Activated T-cell treated with anti-CD3 and anti-CD28 coated beads for 1 hour (primary cell): ENCODE measurements at places on chromosomes 2 and 18.

- no peak for DNase-seq
These were observed 245.5 kb upstream of the HS6ST1 start for GRCh38 chr2:128564131-128564530.

- no peak for DNase-seq
These were observed 32.6 kb upstream of the RAPH1 start for GRCh38 chr2:203567691-203568090.

DNA sequence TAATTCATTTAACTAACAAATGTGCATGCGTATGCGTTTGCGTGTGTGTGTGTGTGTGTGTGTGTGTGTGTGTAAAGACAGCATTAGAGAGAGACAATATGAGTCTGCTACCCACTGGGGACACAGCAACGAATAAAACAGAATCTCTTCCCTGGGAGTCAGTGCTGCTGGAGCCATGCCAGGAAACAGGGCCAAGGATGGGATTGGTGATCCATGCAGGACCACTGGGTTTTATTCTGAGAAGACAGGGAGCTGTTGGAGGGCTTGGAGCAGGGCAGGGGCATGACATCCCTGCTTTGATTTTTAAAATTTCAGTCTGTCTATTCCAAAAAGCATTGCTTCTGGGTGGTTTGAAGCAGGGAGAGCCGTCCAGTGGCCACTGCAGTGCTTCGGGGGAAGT is 62.9 kb downstream of the PDCL3 start:
- no peak for DNase-seq

DNA sequence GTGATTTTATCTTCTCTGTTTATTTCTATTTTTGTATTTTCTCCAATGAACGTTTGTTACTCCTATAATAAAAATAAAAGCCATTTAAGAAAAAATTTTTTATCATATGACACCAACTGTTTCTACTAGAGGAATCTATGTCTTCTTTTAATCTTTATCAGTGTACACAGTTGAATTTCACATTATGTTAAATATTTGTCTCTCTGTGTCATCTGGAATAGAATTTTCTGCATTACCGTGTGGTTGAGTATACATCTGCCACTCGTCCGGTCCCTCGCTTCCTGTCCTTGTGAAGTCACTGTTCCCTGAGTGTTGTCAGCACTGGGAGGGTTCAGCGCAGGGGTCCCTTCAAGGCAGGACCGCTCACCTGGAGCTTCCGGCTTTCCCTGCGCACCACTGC is 99.2 kb downstream of the LDLRAD4 start:
- DNase-seq: no peak

- no peak for DNase-seq
These were observed 932.5 kb upstream of the PIK3C3 start for GRCh38 chr18:41022484-41022883.

DNA sequence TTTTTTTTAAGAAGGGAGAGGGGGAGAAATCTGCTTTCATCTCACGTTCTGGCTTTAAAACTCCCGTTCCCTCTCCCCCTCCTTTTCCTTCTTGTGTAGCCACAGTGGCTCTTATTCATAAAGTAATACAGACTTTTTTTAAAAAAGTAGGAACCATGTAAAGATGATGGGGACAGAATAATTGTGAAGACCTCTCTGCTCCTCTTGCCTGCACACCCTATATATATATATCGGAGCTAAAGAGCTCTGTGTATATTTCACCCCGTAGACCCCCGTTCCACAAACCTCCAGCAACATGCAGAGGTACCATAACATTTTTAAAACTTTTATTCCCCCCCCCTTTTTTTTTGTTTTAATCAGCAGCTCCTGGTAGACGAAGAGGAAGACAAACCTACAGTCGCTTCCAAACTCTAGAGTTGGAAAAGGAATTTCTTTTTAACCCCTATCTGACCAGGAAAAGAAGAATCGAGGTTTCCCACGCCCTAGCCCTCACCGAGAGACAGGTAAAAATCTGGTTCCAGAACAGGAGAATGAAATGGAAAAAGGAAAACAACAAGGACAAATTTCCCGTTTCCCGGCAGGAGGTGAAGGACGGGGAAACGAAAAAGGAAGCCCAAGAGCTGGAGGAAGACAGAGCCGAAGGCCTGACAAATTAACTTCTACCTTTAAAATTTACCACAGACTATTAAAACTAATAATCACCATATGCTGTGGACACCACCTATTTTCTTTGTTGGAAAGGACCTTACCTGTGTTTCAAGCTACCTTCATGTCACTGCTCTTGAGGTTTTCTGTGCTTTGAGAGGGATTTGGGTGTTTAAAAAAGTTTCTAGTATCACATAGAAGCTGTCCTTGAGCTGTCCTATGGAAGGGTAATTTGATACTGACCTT is 1.7 kb downstream of the HOXD8 start:
- no peak for DNase-seq

GRCh38 chr2:144516981-144517865 is 2.7 kb downstream of the ZEB2 start:
- no peak for DNase-seq

GRCh38 chr18:9708057-9708433 is at the start of gene RAB31:
Gene RAB31, plus strand, starts transcription at chr18:9708301. Its CDS starts 105 bp downstream, at chr18:9708406.
- no peak for DNase-seq

GRCh38 chr18:11946756-11947155 is 34.6 kb upstream of the IMPA2 start:
- DNase-seq: no peak

GRCh38 chr2:215870088-215870490 is 143.3 kb downstream of the MREG start:
- no peak for DNase-seq

DNA sequence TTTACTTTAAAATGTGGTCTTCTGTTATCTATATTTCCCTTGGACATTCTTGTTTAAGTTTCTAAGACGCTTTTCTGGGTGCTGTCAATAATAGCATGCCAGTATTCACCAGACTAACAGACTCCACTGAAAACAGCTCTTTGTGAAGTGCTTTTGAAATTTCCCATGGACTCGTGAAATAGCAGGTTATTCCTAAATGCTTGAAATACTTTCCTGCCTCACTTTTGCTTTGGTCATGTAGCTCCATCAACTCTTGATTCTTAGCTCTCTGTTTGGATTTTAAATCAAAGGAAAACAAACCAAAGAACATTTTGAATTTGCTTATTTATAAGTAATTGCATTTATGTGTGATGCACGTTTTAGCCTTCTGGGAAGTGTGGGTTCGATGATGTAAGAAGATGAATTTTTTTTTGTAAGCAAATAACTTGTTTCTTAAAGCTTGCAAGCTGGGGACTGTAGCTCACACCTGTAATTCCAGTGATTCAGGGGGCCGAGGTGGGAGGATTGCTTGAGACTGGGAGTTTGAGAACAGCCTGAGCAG is 147.8 kb downstream of the WDSUB1 start:
- no peak for DNase-seq

DNA sequence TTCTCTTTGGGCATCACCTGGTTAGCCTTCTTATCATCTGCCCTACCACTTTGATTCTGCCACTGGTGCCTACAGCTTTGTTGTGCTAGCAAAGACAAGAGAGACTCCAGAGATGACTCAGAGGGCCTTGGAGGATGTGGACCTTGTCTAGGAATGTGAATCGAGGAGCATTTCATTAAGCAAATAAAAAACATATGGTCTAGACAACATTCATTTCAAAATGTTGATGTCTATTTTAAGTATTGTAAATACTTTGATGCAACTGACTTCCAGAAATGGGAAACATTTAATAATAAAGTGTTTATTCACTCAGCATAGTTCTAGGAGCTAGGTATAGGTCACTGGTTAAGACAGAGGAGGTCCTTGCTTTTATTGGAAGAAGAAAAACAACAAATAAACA is 195.5 kb downstream of the CDCA7 start:
- no peak for DNase-seq

GRCh38 chr2:229221641-229222040 is 49.4 kb downstream of the PID1 start:
- DNase-seq: no peak

GRCh38 chr18:75052475-75052874 is 156.5 kb downstream of the PTGR3 start:
- DNase-seq: no peak

GRCh38 chr18:23723121-23723520 is 33.9 kb downstream of the LAMA3 start:
- DNase-seq: no peak

DNA sequence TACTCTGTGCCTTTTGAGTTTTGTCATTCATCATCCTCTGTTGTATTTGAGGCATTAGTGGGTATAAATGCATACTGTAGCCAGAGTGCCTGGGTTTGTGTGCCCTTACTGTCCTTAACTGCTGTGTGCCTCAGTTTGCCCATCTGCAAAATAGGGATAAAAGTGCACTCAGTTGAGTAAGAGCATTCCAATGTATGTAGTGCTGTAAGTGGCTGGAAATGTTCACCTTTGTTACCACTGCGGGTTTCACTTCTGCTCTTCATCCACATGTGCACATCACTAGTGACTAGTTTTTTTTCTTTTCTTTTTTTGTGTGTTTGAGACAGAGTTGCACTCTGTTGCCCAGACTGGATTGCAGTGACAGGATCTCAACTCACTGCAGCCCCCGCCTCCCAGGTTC is 39.9 kb downstream of the PLEKHB2 start:
- no peak for DNase-seq

DNA sequence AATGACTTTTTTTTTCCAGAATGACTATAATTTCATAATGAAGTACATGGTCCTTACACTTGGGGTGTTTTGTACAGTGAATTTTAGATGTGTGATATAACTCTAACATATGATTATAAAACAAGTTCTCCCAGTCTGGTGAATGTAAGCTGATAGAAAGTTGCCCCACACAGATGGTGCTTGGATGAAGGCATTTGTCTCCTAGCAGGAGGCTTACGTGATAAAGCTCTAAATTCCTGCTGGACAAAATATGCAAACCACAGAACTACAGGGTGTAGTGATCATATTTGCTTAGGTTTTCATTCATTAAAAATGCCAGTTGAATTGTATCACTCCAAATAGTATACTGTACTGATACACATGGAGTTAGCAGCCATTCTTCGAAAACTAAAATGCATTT is 85.5 kb downstream of the DSC3 start:
- DNase-seq: no peak

GRCh38 chr2:64594226-64594989 is 59.3 kb downstream of the SERTAD2 start:
- no peak for DNase-seq

GRCh38 chr2:43508209-43508608 is 87.6 kb downstream of the THADA start:
- DNase-seq: no peak

- no peak for DNase-seq
These were observed 12.7 kb downstream of the TRIP12 start for GRCh38 chr2:229909090-229909489.

- DNase-seq: no peak
These were observed 683 bp downstream of the MBOAT2 start for GRCh38 chr2:9002637-9003365.

DNA sequence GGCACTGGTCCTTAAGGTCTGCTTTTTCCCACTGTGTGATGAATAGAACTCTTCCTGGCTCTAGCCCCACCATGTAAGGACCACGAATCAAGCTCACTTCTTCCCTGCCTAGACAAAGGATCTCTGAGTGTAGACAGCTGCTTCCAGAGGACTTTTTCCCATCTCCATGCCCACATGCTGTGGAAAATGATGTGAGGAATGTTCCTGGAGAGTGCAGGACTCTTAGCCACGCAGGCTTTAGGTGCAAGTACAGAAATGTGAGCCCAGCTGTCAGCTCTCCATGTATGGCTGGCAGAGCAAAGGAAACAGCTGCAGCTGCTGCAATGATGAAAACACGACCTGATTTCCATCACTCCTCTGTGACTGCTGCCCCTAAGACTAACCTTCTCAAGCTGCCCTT is 35.5 kb downstream of the NXPH2 start:
- DNase-seq: no peak

- DNase-seq: no peak
These were observed 22.2 kb downstream of the FAM110C start for GRCh38 chr2:24107-24506.

DNA sequence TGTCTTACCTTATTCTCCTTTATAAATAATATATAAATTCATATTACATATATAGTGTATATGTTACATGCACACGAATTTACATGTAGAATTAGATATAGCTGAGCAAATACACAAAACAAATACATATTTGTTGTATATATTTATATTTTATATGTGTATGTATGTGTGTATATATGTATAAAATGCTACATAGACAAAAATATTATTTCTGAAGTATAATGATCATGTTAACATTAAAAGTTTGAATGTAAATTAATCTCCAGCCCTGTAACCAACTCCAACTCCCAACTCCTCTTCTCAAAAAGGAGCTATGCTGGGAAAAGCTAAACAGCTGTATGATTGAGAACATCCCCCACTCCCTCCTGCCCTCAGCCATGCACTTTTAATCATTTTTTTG is 42.7 kb upstream of the RND3 start:
- DNase-seq: no peak

DNA sequence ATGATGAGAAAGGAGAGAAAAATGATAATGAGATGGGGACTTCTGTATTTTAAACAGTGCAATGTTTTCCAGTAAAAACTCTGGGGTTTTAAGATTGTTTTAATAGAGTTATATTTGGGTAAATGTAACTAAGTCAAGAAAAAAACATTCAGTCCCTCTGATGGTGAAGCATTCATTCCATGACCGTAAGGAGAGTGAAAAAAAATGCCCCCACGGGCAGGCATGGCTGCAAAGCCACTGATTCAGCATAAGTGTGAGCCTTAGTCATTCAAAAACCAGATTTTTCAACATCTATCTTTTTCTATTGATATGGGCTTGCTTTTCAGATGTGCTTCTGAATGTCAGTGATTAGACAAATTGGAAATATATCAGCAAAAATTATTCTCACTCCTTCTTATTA is 957.8 kb downstream of the SLC4A3 start:
- no peak for DNase-seq

DNA sequence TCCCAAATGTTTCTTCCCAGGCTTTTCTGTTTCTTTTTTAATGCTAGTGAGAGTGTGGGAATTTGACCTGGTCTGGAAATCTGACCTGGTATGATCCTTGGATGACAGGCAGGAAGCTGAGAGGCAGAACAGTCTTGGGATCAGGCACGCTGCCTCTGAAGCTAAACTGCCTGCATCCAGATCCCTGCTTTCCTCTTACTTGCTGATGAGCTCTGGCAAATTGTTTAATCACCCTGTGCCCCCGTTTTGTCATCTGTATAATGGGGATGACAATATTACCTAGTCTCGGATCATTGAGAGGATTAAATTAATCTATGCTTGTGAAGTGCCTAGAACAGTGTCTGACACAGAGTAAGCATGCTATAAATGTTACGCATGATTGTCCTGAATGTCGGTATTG is 3.3 kb downstream of the KLHL23 start:
- no peak for DNase-seq

GRCh38 chr2:179818546-179818945 is 42.9 kb downstream of the ZNF385B start:
- DNase-seq: no peak
